Trophoblast cell (in vitro differentiated cells and primary cell): ENCODE measurements at places on chromosomes 1 and 21.

DNA sequence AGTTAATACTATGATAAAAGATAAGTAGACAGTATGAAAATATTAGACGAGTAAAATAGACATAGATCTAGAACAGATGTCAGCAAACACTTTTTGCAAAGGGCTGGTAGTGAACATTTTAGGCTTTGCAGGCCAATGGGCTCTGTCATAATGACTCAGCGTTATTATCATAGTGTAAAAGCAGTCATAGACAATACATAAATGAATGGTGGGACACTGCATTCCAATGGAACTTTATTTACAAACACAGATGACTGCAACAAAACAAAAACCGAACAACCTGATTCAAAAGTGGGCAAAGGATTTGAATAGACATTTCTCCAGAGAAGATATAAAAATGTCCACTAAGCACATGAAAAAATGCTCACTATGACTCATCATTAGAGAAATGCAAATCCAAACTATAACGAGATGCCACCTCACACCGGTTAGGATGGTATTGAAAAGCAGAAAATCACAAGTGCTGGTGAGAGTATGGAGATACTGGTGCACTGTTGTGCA, 7.3 kb downstream of the GSTM5 start:
- H3K27ac ChIP-seq, result no peak overlapping the region
- no peaks in the 10 kb centered on the region for H3K36me3 ChIP-seq
- no peaks in the 10 kb centered on the region for H3K27me3 ChIP-seq
- peaks cover 3% of the 10 kb centered on the region for H3K4me1 ChIP-seq
- no peak for DNase-seq

DNA sequence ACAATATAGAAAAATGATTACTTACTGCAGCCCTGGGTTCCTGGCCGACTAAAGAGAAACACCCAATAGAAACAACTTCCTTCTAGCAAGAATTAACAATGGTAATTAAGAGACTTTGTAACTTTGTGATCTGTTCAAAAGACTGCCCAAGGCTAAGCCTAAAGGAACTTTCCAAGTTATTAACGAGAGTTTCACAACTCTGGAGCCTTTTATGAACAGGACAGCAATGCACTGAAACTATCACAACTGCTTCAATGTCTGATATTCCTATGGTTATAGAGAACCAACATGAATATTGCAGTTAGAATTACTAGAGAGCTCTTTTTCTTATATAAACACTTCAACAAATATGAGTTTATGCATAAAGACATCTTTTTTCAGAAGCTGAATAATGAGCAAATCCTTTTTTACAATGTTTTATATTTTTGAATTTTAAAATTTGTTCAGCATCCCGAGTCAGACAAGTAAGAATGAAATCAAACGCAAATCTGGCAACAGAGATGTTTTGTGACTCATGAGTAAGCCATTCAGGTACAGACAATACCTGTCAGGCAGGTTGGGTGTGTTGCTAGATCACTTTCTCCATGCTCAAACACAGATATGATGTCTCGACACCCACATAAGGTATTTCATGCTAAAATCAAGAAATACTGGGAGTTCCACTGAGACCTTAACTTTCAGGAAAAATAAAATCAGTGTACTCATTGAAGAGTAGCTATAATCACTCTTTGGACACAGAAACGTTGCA, 22.2 kb upstream of the KCNJ15 start:
- no peaks in the 10 kb centered on the region for H3K36me3 ChIP-seq
- no peak overlapping the region for H3K4me3 ChIP-seq
- H3K4me1 ChIP-seq, result peaks cover 8% of the 10 kb centered on the region
- H3K27me3 ChIP-seq, result no peaks in the 10 kb centered on the region
- DNase-seq, result peak; percentile 93

DNA sequence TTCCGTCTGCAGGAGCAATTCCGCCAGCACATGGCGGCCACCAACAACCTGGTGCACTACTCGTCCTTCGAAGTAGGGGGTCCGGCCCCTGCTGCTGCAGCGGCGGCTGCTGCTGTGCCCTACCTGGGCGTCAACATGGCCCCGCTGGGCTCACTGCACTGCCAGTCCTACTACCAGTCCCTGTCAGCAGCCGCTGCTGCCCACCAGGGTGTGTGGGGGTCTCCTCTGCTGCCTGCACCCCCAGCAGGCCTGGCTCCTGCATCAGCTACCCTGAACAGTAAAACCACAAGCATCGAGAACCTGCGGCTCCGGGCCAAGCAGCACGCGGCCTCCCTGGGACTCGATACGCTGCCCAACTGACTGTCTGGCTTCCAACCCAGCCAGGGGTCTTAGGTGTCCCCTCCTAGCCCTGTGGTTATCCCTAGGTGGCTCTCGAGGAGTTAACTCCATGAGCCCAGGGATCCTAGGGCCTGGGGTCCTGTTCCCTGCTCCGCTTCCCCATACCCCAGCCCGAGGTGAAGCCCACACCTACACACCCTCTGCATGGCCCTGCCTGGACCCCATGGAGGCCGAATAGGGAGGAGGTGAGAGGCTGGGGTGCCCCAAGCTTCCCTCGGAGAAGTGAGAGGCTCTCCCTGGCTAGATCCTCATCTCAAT, 22.6 kb downstream of the DMBX1 start:
- H3K27ac ChIP-seq, result no peak overlapping the region
- no peak for DNase-seq
- peaks cover 5% of the 10 kb centered on the region for H3K4me1 ChIP-seq
- no peaks in the 10 kb centered on the region for H3K27me3 ChIP-seq
- no peak overlapping the region for H3K4me3 ChIP-seq
- no peaks in the 10 kb centered on the region for H3K36me3 ChIP-seq

DNA sequence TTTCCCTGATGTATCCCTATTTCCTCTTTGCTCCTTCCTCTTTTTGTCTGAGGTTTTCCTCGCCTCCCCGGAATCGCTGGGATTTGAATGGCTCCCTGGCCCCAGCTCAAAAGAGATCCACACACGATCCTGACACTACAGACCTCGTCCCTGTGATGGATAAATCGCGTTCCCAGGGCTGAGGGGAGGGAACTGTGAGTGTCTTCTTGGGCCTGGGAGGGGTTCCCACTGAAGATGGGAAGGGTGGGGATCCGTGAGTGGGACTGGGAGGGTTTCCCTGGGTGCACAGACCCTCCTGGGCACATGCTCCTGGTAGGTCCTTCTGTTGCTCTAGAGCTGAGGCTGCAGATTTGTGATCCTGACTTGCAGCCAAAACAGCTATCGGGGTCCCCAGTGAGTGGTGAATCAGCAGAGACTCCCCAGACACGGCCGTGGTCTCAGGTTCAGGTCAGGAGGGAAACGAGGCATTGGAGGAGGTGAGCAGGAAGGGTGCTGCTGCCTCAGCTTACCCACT, 591.0 kb downstream of the PTPRU start:
- H3K27me3 ChIP-seq, result no peaks in the 10 kb centered on the region
- DNase-seq, result no peak
- no peak overlapping the region for H3K4me3 ChIP-seq
- no peaks in the 10 kb centered on the region for H3K36me3 ChIP-seq
- H3K4me1 ChIP-seq, result no peaks in the 10 kb centered on the region

DNA sequence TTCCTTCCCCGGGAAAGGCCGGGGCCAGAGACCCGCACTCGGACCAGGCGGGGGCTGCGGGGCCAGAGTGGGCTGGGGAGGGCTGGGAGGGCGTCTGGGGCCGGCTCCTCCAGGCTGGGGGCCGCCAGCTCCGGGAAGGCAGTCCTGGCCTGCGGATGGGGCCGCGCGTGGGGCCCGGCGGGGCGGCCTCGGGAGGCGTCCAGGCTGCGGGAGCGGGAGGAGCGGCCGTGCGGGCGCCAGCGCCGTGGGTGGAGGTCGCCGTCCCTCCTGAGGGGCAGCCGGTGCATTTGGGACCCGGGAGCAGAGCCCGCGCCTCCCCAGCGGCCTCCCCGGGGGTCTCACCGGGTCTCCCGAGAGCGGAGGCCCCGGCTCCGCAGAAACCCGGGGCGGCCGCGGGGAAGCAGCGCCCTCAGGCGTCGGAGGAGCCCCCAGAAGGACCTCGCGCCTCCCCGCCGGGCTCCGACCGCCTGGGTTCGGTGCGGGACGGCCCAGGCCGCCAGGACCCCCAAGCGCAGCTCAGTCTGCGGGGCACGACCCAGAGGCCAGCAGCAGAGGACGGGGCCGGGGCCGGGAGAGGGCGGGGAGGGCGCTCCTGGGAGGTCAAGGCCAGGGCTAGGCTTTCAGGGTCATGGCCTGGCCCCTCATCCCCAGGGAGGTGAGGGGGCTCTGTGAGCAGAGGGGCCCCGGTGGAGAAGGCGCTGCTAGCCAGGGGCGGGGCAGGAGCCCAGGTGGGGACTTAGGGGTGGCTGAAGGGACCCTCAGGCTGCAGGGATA, 7.2 kb upstream of the SLX9 start:
- H3K4me3 ChIP-seq, result no peak overlapping the region
- H3K27ac ChIP-seq, result no peak overlapping the region
- peaks cover 11% of the 10 kb centered on the region for H3K4me1 ChIP-seq
- H3K36me3 ChIP-seq, result no peaks in the 10 kb centered on the region
- no peak for DNase-seq
- H3K27me3 ChIP-seq, result peaks cover 51% of the 10 kb centered on the region

DNA sequence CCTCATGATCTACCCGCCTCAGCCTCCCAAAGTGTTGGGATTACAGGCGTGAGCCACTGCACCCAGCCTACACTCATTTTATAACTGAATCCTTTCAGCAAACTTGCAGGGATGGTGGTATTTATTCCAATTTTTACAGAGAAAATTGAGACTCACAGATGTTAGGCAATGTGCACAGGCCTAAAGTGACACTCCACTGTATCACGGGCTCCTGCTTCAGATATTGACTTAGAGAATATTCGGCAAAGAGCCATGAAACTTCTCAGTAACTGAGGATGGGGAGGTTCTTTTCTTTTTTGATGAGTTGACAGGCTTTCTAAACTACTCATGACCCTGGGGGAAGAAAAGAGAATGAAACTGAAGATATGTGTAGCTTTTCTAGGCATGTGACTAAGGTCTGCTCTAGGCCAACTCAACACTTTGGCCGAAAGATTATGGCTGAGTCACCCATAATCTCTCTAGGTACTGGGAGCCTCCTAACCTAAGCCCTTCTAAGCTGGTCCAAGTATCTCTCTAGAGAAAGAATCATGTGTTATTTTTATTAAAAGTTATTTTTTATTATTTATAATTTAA, 19.9 kb upstream of the PTCH2 start:
- H3K4me1 ChIP-seq, result no peaks in the 10 kb centered on the region
